ENCODE measurements at places on chromosomes 3 and 15. TPM values are rescaled to one million over a fixed set of nuclear protein-coding genes. Genes with fewer than 3 reads are reported as not detected.

MYH15 gene
- total RNA-seq: 0.82 TPM

LPCAT4 gene
- total RNA-seq: 12.0 TPM

CACNA2D3 gene
- total RNA-seq: 2.5 TPM

SLCO3A1 gene
- 10.7 TPM for total RNA-seq

TGM4 gene
- not detected for total RNA-seq

AADACL2 gene
- 2.7 TPM for total RNA-seq

EAF1 gene
- 14.9 TPM for total RNA-seq

C2CD4B gene
- total RNA-seq: 20.2 TPM

ATG3 gene
- total RNA-seq: 43.6 TPM

HGD gene
- total RNA-seq: 2.5 TPM

KCNH8 gene
- 0.21 TPM for total RNA-seq

BHLHE40 gene
- 77.1 TPM for total RNA-seq

SPATA12 gene
- not detected for total RNA-seq

SSR3 gene
- 74.9 TPM for total RNA-seq

KNG1 gene
- total RNA-seq: not detected

SYNPR gene
- not detected for total RNA-seq

DNAH12 gene
- 0.21 TPM for total RNA-seq

CFAP20DC gene
- total RNA-seq: 4.2 TPM

ASB14 gene
- 3.4 TPM for total RNA-seq

BOC gene
- total RNA-seq: 95.9 TPM

DPPA4 gene
- 1.7 TPM for total RNA-seq

TM6SF1 gene
- 6.3 TPM for total RNA-seq

CRELD1 gene
- total RNA-seq: 33.2 TPM

SPINK8 gene
- total RNA-seq: not detected

TEX55 gene
- not detected for total RNA-seq

All from tongue (tissue), 3 donors.